ENCODE measurements at places on chromosomes 2 and 18.

DNA sequence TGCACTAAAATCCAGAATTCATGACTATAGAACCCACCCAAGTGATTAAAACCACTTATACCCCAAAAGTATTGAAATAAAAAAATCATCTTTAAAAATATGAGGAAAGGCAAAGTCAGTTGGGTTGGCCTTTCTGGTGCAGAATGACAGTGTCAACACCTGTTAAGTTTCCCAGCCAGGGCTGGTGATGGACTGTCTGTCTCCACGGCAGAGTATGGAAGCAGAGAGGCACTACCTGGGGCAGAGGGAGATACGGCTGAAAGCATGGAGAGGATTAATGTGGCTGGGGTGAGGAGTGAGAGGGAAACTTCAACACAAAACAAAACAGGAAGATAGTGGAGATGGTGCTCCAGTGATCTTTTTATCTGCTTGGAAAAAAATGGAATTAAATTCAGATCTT, 215.8 kb downstream of the FAM210A start:
- no peak for DNase-seq

- no peak for DNase-seq
Measured at GRCh38 chr18:7224198-7224597, 6.7 kb upstream of the LRRC30 start.

GRCh38 chr2:239555571-239555905, 154.7 kb upstream of the HDAC4 start:
- DNase-seq, result no peak

DNA sequence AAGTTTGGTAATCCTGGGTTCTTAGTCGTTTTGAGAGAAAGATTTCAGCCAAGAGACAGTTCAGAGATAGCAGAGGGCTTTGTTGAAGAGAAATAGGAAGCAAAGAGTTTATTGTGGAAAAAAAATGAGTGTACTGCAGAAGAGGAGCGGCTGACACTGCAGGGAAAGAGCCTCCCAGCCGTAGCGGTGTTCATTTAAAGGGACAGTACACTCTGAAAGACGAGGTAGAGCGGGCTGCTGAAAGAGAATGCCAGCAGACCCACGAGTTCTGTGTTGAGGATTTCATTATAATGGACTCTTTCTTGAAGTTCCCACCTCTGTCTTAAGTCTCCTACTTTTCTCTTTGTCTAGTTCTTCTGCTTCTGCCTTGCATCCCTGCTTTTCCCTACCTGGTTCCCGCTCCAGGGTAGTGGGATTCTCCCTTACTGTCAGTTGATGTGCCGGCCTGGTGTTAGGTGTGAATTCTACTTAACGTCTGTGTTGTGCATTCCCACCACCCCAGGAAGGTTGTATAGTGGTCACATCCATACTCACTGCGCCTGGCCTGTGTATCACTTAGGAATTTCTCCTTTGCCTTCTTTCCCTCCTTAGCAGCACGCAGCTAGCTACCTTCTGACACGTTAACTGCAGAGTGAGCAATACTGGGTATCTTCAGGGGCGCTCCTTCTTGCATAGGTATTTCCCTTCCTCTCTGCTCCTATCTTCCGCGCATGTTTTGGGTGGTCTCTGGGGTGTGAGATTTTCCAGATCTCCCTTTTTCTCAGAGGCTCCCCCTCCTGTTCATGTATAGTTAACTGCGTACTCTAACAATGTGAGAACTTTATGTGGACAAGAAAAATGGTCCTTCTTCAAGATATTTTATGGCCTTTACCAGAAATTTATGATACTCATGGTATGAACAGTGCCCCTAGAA, 164.5 kb downstream of the PTH2R start:
- no peak for DNase-seq

GRCh38 chr2:228681979-228682378, 500.5 kb upstream of the SPHKAP start:
- no peak for DNase-seq

GRCh38 chr2:129716781-129717559, 262.5 kb upstream of the RAB6C start:
- no peak for DNase-seq

Data from stimulated activated CD8-positive, alpha-beta memory T cell treated with anti-CD3 and anti-CD28 coated beads, Interleukin-2, amount 100 ng/mL, for 48 hours (primary cell).